ENCODE measurements at places on chromosomes 6 and 20.

- no peak for DNase-seq
Measured at GRCh38 chr6:208364-208763, 83.9 kb upstream of the DUSP22 start.

- no peak for DNase-seq
Measured at GRCh38 chr6:9647599-9647998, 767.3 kb downstream of the TFAP2A start.

- no peak for DNase-seq
Measured at GRCh38 chr6:21893793-21894192, 300.2 kb downstream of the SOX4 start.

DNA sequence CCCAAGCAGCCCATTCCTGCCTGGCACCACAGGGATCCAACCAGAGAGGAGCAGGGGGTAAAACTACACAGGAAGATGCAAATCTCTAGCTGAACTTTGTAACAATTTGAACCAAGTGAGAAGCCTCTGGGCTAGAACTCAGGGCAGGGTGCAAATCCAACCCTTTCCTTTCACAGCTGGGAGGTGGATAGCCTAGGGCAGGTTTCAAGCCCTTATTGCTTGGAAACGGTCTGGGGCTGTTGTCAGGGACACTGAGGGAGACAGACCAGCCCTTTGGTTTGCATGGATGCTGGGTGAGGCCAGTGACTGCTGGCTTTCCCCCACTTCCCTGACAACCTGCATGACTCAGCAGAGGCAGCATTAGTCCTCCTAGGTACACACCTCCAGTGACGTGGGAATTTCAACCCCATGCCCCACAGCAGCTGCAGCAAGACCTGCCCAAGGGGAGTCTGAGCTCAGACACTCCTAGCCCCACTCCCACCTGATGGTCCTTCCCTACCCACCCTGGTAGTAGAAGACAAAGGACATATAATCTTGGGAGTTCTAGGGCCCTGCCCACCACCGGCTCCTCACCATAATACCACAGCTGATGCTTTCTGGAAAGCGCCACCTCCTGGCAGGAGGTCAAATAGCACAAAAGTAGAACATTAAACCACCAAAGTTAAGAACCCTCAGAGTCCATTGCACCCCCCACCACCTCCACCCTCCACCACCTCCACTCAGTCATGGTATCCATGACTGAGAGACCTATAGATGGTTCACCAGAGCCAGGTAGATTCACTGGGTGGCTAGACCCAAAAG, 797.7 kb upstream of the MAN1A1 start:
- no peak for DNase-seq

GRCh38 chr6:159745081-159745480, 16.8 kb upstream of the ACAT2 start:
- DNase-seq: no peak

- DNase-seq: no peak
Measured at GRCh38 chr6:144696610-144697368, 411.7 kb downstream of the UTRN start.
